GM03348 (cell line): ENCODE measurements at places on chromosomes 16 and 17.

DNA sequence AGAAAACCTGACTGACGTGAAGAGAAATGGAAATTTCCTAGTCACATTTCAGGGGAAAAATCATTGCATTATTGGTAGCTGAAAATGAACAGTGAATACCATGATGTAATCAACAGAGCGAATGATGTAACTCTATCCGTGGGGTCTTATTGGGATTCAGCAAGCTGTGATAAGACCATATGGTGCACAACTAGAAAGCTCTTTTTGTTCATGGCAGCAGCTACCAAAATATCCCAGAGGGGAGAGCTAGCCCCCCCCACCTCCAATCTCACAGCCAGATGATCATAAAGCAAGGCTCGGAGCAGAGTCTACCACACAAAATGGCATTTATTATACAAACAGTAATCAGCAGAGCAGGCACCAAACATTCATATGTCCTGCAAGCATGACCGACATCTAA is 22.2 kb upstream of the DNAH17 start:
- DNase-seq: no peak

DNA sequence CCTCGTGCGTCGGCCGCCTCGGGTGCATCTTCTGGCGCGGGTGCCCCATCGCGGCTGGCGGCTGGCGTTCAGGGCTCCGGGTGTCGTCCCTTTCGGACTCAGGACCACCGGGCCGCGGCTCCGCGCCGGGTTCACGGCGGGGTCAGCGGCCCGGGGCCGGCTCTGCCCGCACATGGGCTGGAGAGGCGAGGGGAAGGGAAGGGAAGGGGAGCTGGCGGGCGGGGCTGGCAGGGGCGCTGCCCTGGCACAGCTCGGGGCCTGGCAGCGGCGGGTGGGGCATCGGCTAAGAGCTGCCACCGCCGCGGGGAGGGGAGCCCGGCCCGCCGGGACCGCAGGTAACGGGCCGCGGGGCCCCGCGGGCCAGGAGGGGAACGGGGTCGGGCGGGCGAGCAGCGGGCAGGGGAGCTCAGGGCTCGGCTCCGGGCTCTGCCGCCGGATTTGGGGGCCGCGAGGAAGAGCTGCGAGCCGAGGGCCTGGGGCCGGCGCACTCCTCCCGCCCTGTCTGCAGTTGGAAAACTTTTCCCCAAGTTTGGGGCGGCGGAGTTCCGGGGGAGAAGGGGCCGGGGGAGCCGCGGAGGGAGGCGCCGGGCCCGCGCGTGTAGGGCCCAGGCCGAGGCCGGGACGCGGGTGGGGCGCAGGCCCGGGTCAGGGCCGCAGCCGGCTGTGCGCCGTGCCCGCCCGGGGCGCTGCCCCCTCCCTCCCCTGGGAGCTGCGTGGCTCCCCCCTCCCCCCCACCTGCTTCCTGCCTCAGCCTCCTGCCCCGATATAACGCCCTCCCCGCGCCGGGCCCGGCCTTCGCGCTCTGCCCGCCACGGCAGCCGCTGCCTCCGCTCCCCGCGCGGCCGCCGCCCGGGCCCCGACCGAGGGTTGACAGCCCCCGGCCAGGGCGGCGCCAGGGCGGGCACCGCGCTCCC is 646 bp downstream of the HIC1 start:
- peak; percentile 83 for DNase-seq

DNA sequence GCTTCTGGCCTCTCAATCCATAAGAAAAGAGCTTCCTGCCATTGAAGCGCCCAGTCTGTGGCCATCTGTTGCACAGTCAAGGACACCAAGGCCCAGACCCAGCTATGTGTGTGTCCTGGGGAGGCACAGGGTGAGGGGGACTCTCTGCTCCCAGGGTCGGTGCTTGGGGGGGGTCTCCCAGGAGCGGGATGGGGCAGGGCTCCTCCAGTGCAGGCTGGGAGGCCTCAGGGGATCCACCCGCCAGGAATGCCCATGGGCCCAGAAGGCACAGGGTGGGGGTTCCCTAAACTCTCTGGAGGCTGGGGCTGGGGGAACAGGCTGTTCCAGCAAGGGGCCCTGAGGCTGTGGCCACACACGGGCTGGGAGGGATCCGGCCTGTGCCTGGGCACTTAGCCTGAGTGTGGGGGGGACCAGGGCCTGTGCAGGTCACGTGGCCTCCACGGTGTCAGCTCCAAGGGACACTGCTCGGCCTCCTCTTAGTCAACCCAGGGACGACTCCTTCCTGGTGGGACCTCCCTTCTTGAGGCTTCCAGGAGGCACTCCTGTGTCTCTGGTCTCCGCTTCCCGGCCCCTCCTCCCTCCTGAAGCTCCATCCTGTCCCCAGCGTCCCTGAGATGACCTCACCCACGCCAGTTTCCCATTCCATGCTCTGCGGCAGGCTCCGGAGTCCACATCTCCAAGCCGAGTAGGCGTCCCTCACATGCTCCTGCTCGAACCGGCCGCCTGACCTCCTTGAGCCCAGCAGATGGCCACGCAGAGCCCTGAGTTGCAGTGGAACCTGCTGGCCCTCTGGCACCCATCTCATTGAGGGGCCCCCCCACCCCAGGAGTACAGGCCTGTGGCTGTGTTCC is 23.1 kb upstream of the BAHCC1 start:
- peak; percentile 68 for DNase-seq

GRCh38 chr16:79007614-79008013 is 592.9 kb downstream of the MAF start:
- no peak for DNase-seq

DNA sequence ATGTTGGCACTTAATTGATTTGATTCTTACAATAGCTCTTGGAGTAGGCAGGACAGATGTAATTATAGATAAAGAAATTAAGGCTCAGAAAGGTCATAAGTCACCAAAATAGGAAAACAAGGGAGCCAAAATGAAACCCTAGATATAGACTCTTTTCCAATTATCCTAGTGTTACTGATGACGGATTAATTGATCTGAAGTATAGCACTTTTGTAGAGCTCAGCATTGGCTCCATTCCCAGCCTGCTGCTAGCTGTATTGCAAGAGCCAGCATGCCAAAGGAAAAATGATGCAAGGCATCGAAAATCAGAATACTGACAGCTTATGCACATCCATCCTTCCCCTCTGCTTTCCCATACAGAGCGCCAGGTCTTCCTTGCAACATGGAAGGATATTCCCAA is 21.6 kb upstream of the RASL10B start:
- DNase-seq: no peak

DNA sequence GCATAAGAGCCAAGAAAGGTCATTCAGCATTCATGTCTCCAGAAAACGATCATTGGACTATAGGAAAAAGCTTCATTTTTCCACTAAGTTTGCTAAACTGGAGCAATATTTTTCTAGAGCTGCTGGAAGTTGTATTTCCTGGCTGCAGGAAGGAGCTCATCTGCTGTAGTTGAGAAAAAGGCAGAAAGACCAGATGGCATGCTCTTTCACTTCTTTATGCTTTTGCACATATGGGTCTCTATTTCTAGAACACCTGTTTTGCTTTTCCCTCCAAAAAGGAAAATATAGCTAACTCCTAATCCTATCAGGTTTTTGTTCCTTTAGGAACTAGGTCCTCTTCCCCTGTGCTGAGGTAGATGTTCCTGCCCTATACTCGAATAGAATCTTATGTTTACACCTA is 61.9 kb upstream of the HLF start:
- no peak for DNase-seq

- DNase-seq: no peak
Observed at GRCh38 chr16:7332611-7333010, at the start of gene RBFOX1. Gene RBFOX1 (plus strand): TSS chr16:7332845.

GRCh38 chr16:6891496-6891895 is 441.1 kb upstream of the RBFOX1 start:
- DNase-seq: no peak

DNA sequence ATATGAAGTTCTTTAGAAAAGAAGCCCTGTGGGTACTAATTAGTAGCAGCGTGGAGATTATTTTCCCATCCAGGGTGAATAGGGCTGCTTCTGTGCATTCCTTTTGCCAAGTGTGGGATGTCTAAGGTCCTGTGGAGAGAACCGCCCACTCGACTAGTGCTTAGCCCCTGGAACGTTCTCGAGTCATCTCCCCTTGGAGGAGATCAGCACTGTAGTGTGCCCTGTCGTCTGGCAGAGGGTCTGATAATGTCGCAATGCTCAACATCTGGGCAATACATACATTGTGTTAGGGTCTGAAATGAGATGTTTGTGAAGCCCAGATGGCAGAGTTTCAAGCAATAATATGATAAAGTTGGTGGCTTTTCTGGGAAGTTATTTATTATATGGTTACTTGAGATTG is 64.8 kb downstream of the SPECC1 start:
- no peak for DNase-seq

GRCh38 chr17:37060094-37060493 is 111.3 kb downstream of the AATF start:
- no peak for DNase-seq

DNA sequence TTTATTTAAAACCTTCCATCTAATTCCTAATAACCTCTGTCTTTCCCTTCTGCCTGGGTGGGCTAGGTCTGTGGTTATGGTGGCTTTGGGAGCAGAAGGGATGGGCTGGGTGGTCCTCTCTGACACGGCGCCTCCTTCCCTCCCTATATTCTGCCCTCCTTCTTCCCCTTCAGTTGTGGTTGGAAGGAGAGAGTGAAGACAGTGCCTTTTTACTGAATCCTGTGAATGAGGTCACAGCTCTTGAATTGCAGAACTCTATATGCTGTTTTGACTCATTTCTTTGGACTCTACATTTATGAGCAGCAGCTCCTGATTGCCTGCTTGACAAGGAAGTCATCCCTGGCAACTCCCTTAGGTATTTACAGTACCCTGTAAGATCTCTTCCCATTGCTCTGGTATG is 256.0 kb upstream of the ELAC2 start:
- peak; percentile 16 for DNase-seq

- DNase-seq: no peak
Observed at GRCh38 chr17:56326001-56326359, 172.7 kb downstream of the ANKFN1 start.

DNA sequence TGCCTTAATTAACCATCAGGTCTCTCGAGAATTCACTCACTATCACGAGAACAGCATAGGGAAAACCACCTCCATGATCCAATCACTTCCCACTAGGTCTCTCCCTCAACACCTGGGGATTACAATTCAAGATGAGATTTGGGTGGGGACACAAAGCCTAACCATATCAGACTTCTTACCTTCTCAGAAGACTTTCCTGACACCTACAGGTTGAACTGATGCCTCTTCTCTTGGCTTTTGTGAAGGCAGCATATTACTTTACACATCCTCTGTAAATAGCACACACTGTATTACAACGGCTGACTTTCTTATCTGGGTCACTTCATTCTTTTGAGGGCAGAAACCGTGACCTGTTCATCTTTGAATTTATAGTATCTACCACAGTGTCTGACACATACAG is 23.6 kb downstream of the BMERB1 start:
- no peak for DNase-seq

GRCh38 chr16:2532494-2533141 is 1.4 kb upstream of the CEMP1 start:
- no peak for DNase-seq

DNA sequence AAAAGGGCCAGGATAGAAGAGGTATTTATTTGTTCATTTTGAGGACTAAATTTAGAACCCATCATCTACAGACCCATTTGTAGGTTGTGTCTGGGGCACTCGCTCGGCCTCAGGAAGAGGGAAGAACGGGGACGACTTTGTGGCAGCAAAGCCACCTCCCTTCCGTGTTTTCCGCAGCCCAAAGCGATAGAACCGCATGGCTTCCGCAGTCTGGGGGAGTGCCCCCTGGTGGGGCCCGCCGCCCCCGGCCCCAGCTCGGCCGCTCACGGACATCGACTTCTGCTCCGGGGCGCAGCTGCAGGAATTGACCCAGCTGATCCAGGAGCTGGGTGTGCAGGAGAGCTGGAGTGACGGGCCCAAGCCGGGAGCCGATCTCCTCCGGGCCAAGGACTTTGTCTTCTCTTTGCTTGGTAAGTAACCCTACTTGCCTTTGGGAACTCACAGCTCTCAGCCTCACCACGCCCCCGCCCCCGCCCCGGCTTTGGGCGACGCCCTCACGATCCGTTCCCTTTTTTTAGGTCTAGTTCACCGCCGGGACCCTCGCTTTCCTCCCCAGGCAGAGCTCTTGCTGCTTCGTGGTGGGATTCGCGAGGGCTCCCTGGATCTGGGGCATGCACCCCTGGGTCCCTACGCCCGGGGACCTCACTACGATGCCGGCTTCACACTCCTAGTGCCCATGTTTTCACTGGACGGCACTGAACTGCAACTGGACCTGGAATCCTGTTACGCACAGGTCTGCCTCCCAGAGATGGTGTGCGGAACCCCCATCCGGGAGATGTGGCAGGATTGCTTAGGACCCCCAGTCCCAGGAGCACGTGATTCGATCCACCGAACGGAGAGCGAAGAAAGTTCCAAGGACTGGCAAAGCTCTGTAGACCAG is 681 bp downstream of the TMEM102 start:
- no peak for DNase-seq

DNA sequence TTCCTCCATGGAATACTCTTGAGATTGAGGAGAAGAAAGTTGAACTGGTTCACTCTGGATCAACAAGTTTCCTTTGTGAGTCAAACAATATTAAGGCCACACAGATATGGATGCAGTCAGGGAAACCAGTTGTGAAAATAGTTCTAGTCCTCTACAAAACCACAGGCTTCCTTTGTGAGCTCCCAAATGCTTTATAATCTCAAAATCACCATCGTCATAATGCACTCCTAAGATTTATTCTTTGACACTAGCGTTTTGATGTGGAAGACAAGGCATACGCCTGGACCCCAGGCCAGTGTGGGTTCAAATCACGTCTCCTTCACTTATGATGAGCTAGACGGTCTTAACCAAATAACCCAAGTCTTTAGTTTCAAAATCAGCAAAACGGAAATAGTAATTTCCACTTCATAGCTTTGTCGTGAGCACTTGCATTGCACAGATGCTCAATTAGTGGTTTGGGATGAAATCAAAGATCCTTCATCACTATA is 142.6 kb downstream of the STX8 start:
- peak; percentile 45 for DNase-seq

DNA sequence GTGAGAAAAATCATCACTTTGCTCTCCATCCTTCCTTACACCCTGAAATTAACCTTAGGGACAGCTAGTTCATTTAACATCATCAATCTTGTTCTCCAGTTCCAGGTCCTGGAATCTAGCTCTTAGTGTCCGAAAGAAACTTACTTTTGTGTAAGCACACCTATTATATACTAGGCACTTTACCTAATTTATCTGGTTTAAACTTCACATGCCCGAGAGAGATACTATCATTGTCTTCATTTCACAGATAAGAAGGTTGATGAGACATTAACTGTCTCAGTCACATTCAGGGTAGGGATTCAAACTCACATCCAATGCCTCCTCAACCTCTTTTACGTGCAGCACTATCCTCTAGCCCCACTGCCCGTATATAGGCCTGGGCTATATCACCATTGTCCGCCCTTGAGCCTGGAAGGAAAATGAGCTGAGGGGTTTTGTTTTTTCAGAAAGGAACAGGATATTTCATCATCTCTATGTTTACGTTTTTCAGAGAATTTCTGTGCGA is 501 bp upstream of the AP2B1 start:
- no peak for DNase-seq

GRCh38 chr17:83203073-83203471 is 123.7 kb downstream of the METRNL start:
- DNase-seq: peak; percentile 92

DNA sequence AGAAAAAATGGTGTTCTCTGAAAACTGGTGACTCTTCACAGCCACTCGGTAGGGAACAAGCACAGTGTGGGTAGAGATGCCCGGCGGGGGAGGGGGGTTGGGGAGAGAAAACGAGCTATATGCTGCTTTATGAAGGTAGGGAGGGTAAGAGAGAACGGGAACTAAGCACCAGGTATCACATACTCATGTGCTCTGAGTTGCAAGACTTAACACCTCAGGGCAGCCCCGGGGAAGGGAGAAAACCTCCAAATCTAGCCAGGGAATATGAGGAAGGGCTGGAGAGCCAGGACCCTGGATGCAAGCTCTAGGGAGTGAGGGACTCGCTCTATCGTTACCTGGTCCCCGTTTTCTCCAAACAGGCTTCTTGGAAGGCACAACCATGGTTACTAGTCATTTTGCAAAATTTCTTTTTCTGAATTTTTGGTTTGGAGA is 35.3 kb downstream of the HIC1 start:
- DNase-seq: no peak
